ENCODE measurements at places on chromosomes 11 and 22. TPM values are rescaled to one million over a fixed set of nuclear protein-coding genes. Genes with fewer than 3 reads are reported as not detected.

Gene CSNK2A3
- 1.4 TPM for total RNA-seq

Gene CD3D
- not detected for total RNA-seq

GRCh38 chr11:92569726-92570125 is 345.1 kb downstream of the FAT3 start:
- H3K36me3 ChIP-seq: no peaks in the 10 kb centered on the region
- DNase-seq: no peak
- H3K4me3 ChIP-seq: no peak overlapping the region
- H3K27ac ChIP-seq: no peak overlapping the region

DNA sequence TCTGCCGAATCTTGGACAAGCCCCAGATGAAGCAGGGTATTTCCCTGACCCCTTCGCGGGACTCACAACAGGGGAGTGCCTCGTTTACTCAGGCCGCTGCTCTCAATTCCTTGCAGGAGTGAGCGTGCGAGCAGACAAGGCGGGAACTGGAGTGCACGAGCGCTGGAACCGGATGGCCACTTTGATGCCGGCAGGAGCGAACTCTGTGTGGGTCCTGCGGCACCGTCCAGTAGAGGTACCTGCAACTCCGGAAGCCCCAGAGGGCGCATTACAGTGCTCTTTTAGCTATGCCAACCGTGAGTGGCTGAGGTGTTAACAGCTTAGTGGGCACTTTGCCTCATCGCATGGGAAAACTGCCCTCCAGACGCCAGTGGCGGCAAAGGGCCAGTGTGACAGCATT is 182.3 kb upstream of the ANO3 start:
- H3K4me3 ChIP-seq: no peak overlapping the region
- no peak for DNase-seq
- H3K27me3 ChIP-seq: no peaks in the 10 kb centered on the region
- no peaks in the 10 kb centered on the region for H3K36me3 ChIP-seq
- no peaks in the 10 kb centered on the region for H3K4me1 ChIP-seq

DNA sequence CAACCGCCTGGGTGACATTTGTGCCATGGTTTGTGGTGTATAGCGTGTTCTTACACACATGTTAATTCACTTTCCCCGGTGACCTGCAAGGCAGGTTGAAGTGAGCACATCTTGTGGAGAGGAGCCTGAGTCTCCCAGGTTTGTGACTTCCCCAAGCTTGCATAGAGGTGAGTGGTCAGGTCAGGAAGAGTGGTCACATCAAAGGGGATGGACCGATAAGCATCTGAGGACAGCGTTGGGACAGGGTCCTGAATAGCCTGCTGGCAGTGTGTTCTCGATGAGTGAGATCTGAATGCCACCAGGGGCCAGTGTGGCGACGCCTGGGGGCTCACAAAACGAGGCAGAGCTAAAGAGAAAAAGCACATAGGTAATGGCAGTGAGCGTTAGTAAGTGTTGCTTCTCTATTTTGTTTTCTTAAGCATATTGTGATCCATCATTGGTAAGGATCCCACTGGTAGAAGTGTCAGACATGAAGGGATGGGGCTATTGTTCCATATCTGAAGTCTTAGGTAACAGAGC is 154.6 kb downstream of the GRIK4 start:
- H3K4me1 ChIP-seq: no peaks in the 10 kb centered on the region
- H3K27ac ChIP-seq: no peak overlapping the region

DNA sequence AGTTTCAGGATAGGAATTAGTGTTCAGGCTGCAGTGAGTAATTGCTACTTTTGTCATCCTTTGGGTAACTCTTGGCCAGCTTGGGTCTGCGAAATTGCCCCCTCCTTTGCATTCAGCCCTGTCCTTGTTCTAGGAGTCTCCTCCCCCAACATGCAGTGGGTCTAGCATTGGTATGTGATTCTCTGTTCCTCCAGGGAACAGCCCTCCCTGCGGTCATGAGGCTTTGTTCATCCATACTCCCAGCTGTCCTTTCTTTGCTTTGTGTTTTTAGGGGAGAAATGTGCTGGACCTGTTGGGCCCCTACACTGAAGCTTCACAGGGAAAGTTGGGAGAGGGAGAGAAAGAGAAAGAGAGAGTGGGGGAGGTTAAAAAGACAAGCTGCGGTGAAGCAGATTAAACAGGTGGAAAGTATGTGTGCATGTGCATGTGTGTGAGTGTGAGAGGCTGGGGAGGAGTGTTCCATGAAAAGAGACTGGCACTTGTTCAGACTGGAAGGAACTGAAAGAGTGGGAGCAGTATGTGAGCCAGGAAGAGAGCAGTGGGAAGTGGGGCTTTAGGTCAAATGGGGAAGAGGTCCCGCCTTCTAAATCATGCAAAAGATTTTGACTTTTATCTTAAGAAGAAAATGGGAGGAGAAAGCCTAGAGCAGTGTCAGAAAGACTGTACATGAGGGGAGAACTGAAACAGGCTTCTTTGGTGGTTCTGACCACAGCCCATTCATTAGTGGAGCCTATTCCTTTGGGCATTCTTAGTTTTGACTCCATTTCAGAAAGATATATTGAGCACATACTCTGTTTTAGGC is 17.9 kb upstream of the SESN3 start:
- DNase-seq: no peak
- H3K27me3 ChIP-seq: no peaks in the 10 kb centered on the region
- no peaks in the 10 kb centered on the region for H3K36me3 ChIP-seq
- no peak overlapping the region for H3K27ac ChIP-seq
- H3K4me3 ChIP-seq: no peak overlapping the region

GRCh38 chr22:19766511-19767426 is 6.2 kb downstream of the TBX1 start:
- no peaks in the 10 kb centered on the region for H3K36me3 ChIP-seq
- no peaks in the 10 kb centered on the region for H3K27me3 ChIP-seq
- peak; percentile 80 for DNase-seq
- H3K4me3 ChIP-seq: peak overlapping the region; percentile 29

- no peaks in the 10 kb centered on the region for H3K27me3 ChIP-seq
- no peaks in the 10 kb centered on the region for H3K36me3 ChIP-seq
- H3K4me3 ChIP-seq: no peak overlapping the region
- DNase-seq: no peak
- H3K4me1 ChIP-seq: no peaks in the 10 kb centered on the region
Observed at GRCh38 chr11:118657238-118657637, 22.2 kb downstream of the TREH start.

- H3K4me1 ChIP-seq: no peaks in the 10 kb centered on the region
- H3K4me3 ChIP-seq: no peak overlapping the region
- H3K27me3 ChIP-seq: no peaks in the 10 kb centered on the region
- no peak overlapping the region for H3K27ac ChIP-seq
Observed at GRCh38 chr22:33025675-33026074, 32.5 kb downstream of the SYN3 start.

- no peak overlapping the region for H3K27ac ChIP-seq
- no peak for DNase-seq
- no peaks in the 10 kb centered on the region for H3K36me3 ChIP-seq
Observed at GRCh38 chr11:118306556-118306955, 2.0 kb downstream of the CD3E start.

GRCh38 chr22:42808521-42808920 is 48.6 kb downstream of the ARFGAP3 start:
- no peak overlapping the region for H3K27ac ChIP-seq
- no peak for DNase-seq
- H3K4me3 ChIP-seq: no peak overlapping the region
- H3K4me1 ChIP-seq: peaks cover 49% of the 10 kb centered on the region

DNA sequence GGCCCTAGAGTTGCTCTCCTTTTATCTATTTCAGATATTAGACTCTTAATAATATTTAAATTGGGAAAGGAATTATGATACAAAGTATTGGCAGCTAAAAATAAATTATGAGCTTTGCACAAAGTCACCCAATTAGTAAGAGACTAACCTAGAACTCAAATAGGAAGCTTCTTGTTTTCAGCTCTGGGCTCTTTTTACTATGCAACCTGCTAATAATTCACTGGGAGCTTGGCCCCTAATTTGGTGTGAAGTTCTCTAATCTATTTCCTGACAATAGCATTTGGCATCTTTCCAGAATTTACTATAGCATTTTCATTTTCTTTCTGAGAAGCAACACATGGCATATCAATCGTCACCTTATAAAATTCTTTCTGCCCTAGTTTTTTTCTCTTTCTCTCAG is 727.7 kb upstream of the ANO5 start:
- no peaks in the 10 kb centered on the region for H3K27me3 ChIP-seq
- H3K4me3 ChIP-seq: no peak overlapping the region
- no peak for DNase-seq
- H3K36me3 ChIP-seq: no peaks in the 10 kb centered on the region

GRCh38 chr11:64186492-64187165 is 658 bp downstream of the STIP1 start:
- H3K27ac ChIP-seq: no peak overlapping the region
- H3K36me3 ChIP-seq: no peaks in the 10 kb centered on the region
- peak; percentile 56 for DNase-seq
- H3K4me3 ChIP-seq: no peak overlapping the region

GRCh38 chr11:18358646-18359045 is 35.7 kb upstream of the LDHA start:
- H3K27ac ChIP-seq: no peak overlapping the region
- H3K36me3 ChIP-seq: peaks cover 18% of the 10 kb centered on the region
- no peaks in the 10 kb centered on the region for H3K4me1 ChIP-seq
- H3K27me3 ChIP-seq: no peaks in the 10 kb centered on the region

Measured in right lobe of liver (tissue), 6 donors.